ENCODE measurements at places on chromosomes 7 and 10. TPM values are rescaled to one million over a fixed set of nuclear protein-coding genes. Genes with fewer than 3 reads are reported as not detected.

RAMP3 gene
- 82.6 TPM for total RNA-seq

IGFBP1 gene
- total RNA-seq, result not detected

CNNM2 gene
- total RNA-seq, result 10.9 TPM

OR2A12 gene
- total RNA-seq, result not detected

RTKN2 gene
- 1.6 TPM for total RNA-seq

LMBR1 gene
- total RNA-seq, result 82.6 TPM

FIGNL1 gene
- total RNA-seq, result 5.8 TPM
